ENCODE measurements at places on chromosomes 5 and 9.

- no peak for DNase-seq
Measured at GRCh38 chr5:179822444-179822990, 1.8 kb downstream of the SQSTM1 start.

DNA sequence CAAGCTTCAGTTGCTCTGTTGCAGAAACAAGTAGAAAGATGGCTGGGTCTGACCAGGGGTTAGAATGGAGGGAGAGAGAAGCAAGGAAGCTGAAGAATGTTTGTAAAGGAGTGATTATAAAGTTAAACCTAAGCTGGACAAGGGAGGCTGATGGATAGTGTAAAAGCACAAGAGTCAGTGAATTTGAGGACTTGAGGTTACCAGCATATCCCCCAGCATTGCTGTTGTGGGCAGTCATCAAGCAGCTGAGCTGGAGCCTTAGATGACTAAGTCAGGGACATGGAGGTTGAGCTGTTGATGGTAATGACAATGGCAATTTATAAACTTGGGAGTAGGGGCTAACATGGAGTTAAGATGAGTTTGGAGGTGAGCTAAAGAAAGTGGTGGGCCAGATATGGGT, 131.5 kb downstream of the ERCC6L2 start:
- DNase-seq, result peak; percentile 43

DNA sequence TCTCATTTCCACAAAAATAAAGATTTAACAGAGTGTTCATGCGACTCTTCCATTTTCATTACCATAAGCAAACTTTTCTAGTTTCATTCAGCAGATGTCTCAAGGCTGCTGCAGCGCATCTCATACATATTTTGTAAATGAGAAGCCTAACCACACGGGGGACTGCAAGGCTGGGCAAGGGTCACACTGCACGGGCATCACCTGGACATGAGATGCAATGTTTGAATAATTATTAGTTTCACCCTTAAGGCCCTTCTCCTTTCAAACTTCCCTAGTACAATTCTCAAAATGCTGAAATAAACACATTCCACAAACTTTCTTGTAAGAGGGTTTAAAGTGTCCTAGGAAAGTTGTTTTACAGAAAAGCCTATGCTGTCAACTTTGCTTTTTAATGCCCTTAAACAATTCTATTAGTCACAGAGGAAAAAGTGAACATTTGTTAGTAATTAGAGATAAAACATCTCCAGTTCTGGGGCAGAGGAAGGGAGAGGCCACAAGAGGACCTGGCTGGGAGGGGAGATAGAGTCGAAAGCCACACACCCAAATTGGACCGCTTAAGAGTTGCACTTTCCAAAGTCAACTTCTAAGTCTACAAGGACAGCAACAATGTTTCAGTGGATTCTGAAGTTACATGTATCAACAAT, 1.3 kb downstream of the DENND1A start:
- no peak for DNase-seq

DNA sequence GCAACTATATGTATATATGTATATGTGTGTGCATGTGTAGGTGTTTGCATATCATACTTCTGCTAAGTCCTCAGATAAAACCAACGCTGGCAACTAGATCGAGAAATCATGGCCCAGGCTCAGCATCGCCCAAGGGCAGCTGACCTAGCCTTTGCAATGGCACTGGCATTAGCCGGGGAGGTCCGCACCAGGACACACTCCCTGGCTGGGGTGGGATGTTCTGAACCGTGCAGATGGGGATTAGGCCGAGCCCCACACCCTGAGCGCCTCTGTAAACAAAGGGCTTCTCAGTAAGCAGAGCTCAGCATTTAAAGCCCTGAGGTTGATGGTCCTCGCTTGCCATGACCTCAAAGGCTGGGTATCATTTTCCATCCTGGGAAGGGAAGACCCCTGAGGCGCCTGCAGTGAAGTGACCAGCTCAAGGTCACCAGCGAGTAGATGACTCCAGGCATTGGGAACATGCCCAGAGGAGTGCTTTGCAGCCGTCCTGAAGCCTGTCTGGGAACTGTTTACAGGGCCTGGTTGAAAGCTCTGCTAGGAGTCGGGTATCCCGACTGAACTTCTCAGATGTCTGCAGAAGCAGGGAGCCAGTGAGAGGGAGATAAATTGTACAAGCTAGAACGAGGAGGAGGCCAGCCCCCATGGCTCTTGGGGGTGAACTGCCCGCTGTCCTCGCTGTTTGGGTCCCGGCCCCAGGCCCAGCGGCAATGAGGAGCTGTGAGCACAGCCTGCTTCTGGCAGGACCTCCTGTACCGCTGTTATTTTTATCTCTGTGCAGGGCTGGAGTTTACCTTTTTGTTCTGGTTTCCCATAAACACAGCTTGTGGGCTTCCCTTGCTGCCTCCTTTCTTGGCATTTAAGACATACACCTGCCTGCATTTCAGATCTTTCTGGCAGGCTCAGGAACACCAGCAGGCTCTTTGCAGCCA, 18.4 kb downstream of the GADD45G start:
- DNase-seq, result no peak

- no peak for DNase-seq
Measured at GRCh38 chr9:86926145-86926544, 21.2 kb downstream of the GAS1 start.

- no peak for DNase-seq
Measured at GRCh38 chr5:133232011-133232410, 180.2 kb downstream of the HSPA4 start.

GRCh38 chr5:113292462-113292861, 142.3 kb downstream of the TSSK1B start:
- DNase-seq, result no peak

DNA sequence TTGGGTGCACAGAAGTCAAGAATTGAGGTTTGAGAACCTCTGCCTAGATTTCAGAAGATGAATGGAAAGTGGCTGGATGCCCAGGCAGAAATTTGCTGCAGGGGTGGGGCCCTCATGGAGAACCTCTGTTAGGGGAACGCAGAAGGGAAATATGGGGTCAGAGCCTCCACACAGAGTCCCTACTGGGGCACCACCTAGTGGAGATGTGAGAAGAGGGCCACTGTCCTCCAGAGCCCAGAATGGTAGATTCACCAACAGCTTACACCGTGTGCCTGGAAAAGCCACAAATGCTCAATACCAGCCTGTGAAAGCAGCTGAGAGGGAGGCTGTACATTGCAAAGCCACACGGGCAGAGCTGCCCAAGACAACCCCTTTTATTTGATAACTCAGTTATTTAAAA, 383.5 kb downstream of the TLE4 start:
- DNase-seq, result no peak
